ENCODE measurements at places on chromosomes 3 and 15.

DNA sequence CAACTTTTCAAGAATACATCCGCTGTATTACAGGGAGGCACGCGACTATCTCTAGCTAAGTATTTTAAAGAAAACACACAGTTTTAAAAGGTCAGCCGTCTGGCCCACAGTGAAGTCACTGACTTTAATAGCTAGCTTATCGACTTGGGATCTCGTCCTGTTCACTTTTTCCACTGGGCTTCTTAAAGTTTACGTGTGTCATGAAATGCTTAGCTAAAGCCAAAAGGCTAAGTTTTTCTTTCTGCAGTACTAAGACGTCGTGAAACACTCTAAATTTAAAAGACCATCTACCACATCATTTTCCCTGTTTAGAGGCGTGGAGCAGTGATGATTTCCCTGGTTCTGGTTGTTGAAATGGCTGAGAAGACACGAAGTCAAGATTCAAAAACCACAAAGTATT, 27.1 kb downstream of the LRIG1 start:
- DNase-seq, result no peak

- no peak for DNase-seq
Measured at GRCh38 chr15:87609474-87609873, 647.1 kb downstream of the NTRK3 start.

DNA sequence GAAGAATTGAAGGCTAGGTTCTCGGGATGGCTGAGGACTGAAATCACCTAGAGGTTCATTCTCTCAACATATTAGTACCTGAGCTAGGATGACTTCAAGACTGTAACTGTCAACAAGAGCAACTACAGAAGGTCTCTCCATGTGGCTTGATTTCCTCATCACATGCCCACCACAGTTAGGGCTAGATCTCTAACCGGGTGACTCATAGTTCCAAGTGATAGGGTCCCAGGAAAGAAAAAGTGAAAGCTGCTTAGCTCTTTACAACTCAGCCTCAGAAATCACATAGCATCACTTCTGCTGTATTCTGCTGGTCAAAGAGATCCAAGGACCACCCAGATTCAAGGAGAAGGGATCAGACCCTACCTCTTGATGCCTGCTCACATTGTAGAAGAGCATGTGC, 165.4 kb upstream of the AGTR1 start:
- no peak for DNase-seq

DNA sequence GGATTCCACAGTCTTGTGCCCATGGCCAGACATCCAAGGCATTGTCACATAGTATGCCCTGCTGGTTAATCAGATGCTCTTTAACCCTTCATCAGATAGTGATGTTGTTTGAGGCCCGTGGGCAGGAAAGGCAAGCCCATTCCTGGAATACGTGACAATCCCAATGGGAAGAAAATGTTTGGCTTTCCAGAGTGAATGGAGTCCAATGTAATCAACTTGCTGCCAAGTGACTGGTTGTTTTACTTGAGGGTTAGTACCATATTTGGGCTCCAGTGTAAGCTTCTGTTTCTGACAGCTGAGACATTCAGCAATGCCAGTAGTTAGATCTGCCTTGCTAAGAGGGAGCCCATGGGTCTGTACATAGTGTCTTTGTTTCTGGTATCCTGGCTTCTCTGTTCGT, 31.3 kb downstream of the RPL39L start:
- no peak for DNase-seq

DNA sequence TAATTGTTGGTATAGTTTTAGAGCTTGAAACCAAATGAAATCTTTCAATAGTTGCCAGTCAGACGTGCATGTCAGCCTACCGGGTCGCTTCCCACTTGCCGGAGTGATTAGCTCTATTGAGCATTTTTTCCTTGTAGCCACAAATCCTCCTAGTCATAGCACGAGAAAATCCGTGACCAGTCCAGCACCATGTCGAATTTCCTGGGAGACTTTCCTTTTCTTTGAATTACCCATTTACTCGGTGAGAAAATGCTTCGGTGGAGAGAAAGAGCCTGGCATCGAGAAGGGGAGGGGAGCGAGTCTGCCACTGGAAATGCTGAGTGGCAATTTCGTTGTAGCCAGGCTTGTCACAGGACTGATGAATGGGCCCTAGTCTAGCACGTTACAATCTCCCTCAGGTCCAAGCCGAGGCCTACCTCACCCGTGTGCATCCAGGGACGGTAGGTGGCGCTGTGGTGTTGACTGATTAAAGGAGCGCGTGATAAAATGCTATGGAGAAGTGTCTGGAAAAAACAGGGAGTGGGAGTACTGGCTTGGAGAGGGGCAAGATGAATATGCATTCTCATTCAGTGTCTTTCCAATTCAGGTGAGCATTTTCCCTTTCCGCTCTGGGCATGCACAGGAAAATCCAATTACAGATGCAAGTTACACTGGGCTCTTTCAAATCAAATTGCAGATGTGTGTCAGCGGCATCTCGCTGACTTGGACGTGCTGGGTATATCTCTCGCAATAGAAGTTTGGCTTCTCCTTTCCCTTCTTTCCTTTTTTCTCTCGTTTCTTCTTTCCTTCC, 238.8 kb downstream of the EDEM1 start:
- no peak for DNase-seq

DNA sequence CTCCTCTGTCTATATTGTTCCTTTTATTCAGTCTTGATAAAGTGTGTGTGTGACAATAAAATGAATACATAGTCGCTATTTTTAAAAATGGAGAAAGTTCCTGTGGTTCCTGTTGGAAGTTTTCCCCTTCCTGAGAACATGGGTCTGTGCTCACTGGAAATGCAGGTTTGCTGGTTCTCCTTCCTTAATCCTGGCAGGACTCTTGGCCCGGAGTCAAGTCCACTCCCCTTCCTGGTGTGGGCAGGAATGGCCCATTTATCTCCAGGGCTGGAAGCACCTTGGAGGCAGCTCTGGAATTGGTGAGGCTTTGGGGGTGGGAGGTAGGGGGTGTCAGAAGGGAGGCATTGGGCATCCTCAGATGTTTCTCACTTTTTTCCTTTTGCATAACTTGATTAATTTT, 30.1 kb downstream of the FOXL2 start:
- DNase-seq, result no peak

DNA sequence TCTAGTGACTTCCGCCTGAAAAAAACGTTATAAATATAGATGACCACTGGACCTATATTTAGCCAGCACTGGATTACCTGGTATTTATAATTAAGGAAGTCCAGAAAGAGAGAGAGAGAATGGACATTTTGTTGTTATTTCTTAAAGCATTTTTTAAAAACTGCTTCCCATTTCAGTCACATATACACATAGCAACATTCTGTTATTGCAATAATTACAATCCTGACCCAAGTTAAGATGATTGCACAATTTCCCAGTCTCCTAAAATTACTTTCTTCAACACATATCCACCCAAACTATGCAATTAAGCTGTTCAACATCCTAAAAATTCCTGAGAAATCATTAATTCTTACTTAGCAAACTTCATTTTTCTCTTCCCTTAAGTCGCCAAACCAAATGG, 37.7 kb downstream of the PCSK6 start:
- DNase-seq, result no peak

DNA sequence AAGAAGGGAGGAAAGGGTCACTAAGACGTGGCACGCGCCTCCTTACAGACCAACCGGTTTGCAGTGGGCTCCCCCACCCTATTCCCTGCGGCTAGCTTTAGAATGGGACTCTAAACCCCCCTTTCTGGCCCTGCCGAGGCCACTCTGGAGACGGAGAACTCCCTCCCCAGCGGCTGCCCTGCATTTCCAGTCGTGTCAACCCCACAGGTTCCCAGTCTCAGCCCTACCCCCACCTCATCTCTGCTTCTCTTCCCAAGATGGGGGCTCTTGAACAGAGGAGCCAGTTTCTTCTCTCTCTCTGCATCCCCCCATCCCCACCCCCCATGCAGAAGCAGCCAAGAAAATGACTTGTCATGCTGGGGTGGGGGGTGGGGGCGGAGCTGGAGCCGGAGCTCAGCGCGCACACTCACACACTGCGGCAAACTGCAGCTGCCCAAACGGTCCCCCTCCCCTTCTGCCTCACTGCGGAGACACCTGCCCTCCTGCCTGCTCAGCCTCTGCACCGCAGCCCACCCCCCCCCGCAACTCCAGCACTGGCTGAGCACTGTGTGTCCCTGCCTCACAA, 871 bp downstream of the MAP1A start:
- no peak for DNase-seq

DNA sequence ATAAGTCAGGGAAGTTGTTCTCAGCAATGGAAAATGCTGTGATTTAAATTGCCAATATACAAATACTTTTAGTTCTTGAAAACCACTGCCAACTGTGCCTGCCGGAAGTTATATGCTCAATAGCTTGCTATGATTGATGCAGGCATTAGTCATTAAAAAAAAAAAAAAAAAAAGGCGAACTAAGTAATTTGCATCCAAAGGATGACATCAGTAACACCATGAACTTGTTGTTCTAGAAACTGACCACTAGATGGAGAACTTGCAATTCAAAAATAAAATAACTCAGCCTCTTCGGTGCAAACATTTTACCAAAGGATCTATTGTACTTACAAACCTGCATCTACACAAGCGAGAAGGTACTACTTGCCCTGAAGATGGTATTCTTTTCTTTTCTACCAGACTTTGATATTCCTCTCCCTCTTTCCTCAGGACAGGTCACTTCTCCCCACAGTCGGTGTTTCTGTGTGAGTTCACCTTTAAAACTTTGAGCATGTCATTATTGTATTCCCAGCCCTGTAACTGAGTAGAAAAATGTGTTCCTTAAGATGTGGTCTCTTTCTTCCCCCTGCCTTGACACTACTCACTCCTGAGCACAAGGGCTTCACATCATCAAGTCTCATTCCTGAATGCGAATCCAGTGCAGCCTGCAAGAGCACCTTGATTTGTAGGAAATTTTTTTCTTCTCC, 115.0 kb upstream of the VEPH1 start:
- DNase-seq, result no peak

GRCh38 chr3:179898024-179898423, 138.7 kb downstream of the PEX5L start:
- no peak for DNase-seq

- DNase-seq, result no peak
Measured at GRCh38 chr3:52248165-52248541, 2.6 kb downstream of the PPM1M start.

GRCh38 chr3:49277383-49277775, 347 bp upstream of the C3orf62 start:
- no peak for DNase-seq

DNA sequence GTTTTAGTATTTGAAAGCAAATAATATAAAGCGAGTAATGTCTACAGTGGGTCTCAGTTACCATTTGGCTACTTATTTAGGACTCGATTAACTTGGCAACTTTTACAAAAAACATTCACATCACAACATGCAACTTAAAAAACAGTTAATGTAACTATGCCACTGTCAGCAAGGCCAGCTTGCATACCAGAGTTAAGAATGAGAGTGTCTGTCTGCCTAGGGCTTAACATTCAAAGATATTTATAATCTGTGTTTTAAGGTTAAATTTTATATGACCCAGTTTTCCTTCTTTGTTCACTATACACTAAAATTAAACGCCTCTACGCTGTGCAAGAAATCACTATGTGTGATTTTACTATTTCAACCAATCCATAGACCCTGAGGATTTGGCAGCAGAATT, 5.2 kb upstream of the CDAN1 start:
- no peak for DNase-seq

DNA sequence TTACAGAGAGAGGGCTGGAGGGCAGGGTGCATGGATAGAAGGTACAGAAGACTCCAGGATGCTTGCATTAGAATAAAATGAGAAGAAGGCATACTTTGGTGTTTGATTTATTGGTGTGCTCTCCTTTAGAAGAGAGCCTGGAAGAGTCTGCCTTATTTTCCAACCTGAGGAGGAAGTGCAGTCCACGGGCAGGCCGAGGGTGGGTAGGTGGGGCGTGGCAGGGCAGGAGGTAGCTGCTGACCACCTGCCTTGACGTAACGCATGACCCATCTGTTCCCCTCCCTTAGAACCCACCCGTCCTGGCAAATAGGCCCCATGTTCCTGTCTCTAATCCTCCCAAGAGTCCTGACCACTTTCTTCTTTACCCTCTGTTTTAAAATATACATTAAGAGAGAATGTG, 222.3 kb upstream of the LYSMD4 start:
- DNase-seq, result no peak

GRCh38 chr3:2172561-2173171, 74.0 kb downstream of the CNTN4 start:
- DNase-seq, result no peak

GRCh38 chr15:27850050-27850449, 249.1 kb downstream of the OCA2 start:
- DNase-seq, result no peak

DNA sequence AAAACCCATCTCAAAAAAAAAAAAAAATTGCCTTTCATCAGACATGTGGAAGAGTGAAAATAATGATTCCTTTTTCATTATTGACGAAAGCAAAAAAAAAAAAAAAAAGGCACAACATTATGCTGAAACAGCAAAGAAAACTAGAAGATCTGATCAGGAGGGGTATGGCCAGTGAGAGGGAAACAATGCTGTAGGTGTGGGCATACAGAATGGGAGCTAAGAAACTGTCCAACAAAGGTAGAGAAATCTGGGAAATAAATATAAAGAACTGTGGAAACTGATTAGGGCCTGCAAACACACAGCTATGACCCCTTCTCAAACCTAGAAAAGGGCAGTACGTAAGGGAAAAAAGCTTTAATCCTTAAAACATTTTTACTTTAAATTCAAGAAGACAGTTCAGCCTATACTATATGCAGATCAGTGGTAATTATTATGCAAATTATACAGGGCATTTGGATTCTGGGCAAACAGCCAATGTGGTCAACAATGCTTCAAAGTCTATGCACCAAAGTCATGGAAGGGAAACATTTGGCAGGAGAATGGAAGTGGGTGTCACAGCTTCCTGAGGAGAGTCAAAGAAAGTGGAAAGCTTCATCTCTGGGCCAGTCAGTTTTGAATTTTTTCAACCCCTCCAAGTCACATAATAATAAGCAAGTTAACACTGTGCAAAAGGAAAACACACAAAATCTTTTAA, 68.3 kb upstream of the SLC12A8 start:
- no peak for DNase-seq

GRCh38 chr3:12440927-12441714, 43.2 kb upstream of the TSEN2 start:
- no peak for DNase-seq

DNA sequence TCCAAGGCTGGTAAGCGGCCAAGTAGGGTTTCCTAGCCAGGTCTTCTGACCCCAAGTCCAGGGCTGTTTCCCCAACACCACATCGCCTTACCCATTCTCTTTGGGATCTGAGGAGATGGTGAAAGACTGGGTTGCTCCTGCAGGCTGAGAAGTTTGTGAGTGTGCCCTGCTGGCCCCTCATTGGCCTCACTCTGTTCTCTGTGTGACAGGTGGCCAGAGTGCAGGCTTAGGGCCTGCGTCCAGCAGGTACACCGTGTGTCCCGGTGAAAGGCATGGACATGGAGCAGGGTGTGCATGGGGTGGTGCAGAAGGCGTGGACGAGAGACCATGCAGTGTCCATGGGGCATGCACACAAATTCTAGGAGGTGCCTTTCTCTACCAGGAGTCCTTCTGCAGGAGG, 91.3 kb downstream of the DGKG start:
- DNase-seq, result no peak

GRCh38 chr3:3893590-3893989, 94.4 kb downstream of the LRRN1 start:
- no peak for DNase-seq
